ENCODE measurements at places on chromosomes 5 and 9.

DNA sequence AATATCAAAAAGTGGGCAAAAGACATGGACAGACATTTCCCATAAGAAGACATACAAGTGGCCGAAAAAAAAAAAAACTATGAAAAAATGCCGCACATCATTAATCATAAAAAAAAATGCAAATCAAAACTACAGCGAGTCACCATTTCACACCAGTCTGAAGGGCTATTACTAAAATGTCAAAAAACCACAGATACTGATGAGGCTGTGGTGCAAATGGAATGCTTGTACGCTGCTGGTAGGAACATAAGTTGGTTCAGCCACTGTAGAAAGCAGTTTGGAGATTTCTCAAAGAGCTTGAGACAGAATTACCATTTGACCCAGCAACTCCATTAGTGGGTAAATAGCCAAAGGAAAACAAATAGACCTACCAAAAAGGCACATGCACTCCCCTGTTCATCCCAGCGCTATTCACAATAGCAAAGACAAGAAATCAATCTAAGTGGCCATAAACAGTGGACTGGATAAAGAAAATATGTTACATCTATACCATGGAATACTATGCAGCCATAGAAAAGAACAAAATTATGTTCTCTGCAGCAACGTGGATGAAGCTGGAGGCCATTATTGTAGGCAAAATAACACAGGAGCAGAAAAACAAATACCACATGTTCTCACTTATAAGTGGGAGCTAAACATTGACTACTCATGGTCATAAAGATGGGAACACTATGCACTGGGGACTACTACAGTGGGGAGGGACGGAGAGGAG, 110.6 kb upstream of the BOD1 start:
- DNase-seq = no peak

- no peak for DNase-seq
These were observed 15.0 kb upstream of the FBP1 start for GRCh38 chr9:94654165-94654894.

- DNase-seq = no peak
These were observed 21.0 kb downstream of the CAMSAP1 start for GRCh38 chr9:135886147-135886981.

DNA sequence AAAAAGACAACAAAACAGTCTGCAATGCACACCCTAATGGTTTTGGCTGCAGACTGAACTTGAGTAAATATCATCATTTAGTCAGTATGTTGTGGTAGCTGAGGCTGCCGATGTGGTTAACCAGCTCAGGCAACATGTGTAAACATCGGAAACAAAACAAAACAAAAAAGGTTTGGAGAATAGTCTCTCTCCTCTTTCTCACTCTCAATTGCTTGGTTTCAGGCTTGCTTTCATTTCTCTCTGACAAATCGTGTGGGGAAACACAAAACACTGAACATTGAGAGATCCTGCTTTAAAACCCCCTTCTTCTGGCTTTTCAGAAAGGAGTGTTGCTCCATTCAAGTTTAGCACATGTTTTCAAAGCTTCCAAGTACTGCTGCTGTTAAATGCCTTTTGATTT, 453.3 kb downstream of the BNC2 start:
- DNase-seq = no peak

DNA sequence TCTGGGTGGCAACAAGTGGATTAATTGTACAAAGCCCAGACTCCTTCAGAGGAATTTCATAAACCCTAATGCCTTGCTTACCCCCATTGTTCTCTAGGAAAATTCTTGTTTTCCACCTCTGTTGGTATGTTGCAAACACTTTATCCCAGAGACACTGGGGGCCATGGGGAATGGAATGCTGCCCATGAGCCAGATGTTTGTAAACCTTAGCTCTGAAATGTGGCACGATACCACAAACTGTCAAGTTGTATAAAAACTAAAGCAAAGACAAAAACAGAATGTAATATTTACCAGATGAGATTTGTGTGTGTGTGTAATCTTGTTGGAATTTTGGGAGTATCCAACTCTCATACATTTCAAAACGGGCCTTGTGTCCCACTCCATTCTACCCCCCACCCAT, 465.0 kb downstream of the EBF1 start:
- DNase-seq = no peak

DNA sequence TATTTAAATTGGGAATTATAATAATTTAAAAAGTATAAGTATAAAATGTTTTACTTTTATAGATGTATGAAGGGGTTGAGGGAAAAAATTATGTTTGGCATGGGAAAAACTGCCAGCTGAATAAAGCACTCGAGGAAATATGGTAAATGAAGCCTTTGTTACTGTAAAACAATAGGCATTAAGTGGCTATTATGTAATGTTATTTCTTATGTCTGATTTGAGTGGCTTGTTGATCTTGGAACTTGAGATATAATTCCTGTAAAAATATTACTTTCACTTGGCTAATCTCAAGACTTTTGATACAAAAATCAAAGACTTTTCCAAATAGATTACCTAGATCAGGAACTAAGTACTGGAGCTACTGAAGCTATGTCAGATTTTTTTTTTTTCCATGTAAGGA, 182.9 kb downstream of the CD180 start:
- DNase-seq = no peak

DNA sequence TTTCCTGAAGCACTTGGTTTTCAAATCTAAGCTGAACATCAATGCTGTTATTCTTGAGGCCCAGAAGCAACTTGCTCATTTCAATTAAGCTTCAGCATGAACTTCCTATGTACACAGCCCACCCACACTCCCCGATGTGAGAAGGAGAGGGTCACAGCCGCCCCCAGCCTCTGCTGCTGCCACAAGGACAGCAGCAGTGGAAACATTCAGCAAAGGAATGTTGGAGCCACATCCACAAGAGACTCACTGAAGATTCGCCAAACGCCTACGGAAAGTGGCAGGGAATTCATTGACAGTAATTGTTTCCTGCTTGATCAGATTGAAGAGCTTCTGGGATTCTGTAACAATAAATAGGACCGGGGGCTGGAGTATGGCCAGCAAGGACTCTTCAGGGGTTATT, 2.9 kb downstream of the TGFBI start:
- no peak for DNase-seq

GRCh38 chr9:69421908-69422801, 97.1 kb downstream of the ENTREP1 start:
- DNase-seq = peak; percentile 1

DNA sequence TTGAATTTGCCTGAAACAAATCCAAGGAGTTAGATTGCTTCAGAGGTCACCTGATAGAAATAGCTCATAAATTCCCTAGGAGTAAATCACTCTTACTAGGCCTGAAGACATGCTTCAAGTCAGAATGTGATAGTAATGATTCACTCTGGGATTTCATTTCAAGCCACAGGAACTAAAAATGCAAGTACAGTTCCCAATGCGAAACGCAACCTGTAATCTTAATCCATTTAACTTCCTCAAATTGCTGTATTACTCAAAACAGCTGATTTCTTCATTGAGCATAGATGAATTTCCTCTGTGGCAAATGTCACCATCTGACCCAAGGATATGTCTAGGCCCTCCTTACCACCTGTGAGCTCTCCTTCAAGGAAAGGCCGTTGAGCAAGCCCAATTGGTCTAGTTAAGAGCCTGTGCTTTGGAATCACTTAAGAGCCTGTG, 32.1 kb upstream of the IL6ST start:
- no peak for DNase-seq

DNA sequence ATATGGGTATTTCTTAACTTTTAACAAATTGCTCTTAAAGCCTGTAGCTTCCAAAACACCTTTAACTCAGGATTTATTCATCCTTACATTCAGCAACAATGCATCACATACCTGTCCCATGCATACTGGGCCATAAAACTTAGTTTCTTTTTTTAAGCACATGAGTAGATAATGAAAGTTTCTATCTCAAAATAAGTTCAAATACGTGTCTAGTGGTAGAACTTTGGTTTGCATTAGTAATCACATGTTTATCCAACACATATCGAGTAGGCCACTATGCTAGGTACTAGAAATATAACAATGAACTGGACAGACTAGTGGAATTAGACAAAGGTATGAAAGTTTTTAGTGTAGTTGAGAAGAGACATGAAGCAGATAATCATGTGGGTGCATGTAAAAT, 99.6 kb downstream of the DOCK2 start:
- no peak for DNase-seq

DNA sequence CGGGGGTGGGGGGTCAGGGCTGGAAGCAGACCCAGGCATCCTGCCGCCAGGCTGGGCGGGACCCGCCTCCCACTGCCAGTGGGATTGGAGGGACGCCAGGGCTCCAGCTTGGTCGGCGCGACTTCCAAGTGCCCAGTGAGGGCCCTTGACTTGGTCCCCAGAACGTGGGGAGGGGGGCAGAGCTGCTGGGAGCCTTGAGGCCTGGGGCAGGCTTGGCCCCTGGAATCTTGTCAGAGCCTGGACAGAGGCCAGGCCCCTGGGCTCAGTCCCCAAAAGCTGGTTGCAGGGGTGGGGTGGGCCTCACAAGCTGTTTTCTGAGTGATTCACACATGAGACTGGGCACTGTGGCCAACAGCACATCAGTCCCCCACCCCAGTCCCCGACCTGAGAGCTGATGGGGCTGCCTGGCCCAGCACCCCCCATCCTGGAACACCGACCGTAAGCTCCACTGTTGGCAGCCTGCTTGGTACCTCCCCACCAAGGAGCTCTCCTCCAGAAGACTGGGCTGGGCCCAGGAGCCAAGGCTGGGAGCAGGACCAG, 526 bp downstream of the CLIC3 start:
- DNase-seq = no peak

DNA sequence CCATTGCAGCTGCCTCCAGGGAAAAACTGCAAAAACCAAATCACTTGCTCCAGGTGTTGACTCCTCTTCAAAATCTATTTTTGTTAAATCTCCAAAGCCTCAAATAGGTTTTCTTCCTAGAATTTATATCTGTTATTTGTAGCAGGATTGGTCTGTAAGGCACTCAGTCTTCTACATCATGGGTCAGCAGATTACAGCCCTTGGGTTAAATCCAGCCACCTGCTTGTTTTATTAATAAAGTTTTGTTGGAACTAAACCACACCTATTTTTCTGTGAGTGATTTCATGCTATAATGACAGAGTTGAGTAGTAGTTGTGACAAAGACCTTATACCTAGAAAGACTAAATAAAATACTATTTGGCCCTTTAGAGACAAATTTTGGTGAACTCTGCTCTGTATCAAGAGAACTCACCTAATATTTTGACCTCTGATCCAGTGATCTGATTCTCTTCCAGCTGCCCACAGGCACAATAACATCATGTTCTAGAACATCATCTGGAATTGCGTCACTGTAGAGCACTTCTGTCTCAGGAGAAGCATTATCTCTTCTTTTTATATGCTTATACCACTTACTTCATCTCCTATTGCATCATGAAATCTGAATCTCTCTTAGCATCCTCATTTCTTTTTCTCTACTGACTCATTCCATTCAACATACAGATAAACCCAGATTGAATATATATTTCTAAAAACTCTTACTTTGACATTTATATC, 130.1 kb downstream of the RPS23 start:
- no peak for DNase-seq

- no peak for DNase-seq
These were observed 64.4 kb downstream of the C9orf85 start for GRCh38 chr9:71975833-71976232.

- DNase-seq = no peak
These were observed 183.7 kb downstream of the ZNF462 start for GRCh38 chr9:107046692-107047091.

DNA sequence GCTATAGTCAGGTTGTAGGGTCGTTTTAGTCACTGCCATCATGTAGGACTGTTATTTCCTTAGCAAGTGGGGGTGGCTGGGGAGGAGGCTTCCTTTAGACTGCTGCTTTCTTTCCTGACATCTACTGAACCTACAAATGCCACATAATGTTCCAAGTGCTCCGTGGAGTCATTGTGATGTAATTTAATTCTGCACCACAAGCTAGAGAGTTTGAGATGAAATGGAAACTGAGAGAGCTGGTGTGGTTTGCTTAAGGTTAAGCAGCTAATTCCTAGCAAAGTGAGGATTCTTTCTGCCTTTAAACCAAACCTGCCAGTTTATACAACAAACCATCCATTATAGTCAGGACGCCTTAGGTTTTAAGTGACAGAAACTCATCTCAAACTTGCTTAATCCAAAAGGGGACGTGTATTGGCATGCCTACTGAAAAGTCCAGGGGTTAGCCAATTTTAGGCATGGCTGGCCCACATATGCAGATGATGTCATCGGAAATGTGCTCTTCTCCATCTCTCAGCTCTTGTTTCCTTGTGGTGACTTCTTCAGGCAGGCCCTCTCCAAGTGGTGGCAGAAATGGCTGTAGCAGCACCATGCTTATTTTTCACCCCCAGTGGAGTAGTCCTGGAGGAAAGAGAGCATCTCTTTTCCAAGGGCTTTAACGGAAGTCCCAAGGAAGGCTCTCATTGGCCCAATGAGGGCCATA, 30.5 kb downstream of the ZNF618 start:
- DNase-seq = no peak

DNA sequence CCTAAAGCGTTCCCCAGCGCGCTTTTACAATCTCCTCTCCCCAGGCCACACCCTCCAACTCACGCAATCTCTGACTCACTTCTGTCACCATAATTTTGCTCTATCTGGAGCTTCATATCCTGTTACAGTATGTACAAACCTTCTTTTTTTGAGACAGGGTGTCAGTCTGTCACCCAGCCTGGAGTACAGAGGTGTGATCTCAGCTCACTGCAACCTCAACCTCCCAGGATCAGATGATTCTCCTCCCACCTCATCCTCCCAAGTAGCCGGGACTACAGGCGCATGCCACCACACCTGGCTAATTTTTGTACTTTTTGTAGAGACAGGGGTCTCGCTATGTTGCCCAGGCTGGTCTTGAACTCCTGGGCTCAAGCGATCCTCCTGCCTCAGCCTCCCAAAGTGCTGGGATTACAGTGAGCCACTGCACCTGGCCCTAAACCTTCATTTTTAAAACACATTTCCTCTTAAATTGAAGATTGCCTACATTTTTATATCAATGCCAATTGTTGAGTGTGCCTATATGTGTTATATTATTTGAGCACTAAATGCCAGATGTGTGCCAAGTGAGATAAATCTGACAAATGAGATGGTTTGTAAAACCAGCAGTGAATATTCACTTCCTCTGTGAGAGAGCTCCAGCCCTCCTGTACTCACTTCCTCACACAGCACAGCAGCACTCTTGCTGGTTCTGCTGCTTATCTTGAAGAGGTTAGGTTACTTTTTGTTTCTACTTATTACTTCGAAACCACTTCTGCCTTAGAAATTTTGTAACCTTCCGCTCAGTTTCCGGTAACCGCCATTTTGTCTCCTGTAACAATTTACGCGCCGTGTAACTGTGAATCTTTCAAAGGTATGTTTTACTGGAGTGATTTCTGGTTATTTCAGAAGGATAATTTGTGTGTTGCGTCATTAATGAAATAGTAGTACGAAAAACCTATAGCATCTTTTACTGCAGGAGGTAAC, 57.9 kb downstream of the DOCK8 start:
- peak; percentile 50 for DNase-seq

Measured in stimulated activated CD8-positive, alpha-beta memory T cell treated with anti-CD3 and anti-CD28 coated beads, Interleukin-15, amount 100 ng/mL, for 1 hour (primary cell).